ENCODE measurements at places on chromosomes 7 and 10.

- DNase-seq: no peak
Measured at GRCh38 chr10:127080317-127080716, 116.1 kb downstream of the INSYN2A start.

GRCh38 chr10:51709324-51709972 lies 10.1 kb upstream of the CSTF2T start:
- no peak for DNase-seq

GRCh38 chr7:146291900-146292299 lies 175.3 kb downstream of the CNTNAP2 start:
- DNase-seq: no peak

DNA sequence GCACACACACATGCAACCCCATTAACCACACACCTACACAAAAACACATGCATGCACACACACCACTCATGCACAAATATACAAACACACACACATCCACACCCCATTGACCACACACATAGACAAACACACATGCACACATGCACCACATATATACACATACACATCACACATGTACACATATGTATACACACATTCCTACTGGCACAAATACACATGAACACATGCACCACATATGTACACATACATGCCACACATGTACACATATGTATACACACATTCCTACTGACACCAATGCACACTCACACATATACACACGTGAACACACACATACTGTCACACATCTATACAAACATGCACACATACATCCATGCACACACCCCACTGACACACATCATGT lies 212.5 kb upstream of the PPP2R2D start:
- DNase-seq: no peak

DNA sequence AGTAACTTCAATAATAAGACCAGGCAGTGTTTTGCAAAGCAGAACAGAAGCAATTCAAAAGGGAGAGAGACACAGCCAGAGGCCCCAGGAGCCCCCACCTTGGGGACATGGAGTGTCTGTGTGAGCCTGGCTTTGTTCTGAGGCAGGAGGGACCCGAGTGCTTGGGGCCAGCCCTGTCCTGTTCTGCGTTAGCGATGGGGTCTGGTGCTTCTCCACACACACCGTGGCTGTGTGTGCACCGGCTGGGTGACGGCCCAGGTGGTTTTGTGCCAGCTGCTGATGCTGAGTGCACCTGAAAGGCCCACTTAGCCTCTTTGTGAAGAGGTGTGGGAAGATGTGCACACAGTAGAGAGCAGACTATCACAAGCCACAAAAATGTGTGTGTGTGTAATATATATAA lies 468.9 kb downstream of the DNAJB6 start:
- no peak for DNase-seq

GRCh38 chr10:74892839-74893238 lies 66.4 kb downstream of the KAT6B start:
- no peak for DNase-seq

GRCh38 chr10:101492205-101492604 lies 95.9 kb downstream of the POLL start:
- DNase-seq: no peak

DNA sequence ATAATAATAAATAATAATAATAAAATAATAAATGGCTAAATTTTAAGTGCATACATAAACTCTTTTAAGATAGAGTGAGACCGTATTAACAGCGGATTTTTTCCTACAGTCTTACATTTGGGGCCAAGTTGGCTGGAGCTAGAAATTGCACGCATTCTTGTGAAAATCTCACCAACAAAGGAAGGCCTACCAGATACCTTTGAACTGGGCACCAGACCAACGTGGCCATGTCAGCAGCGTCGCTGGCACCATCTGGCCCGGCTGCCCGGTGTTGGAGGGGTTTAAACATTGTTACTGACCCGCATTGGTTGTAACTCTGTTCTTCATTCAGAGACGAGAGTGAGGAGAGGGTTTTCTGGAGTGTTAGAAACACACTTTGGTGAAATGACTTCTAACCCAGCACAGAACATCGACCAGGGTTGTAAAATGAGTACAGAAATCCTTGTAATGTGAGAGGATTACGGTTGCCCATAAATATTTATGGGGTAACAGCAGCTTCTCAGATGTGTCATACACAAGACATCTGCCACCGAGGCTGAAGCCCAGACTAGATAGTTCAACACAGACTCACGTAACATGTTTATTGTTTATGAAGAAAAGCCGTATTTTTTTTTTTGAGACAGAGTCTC lies 34.6 kb upstream of the UNCX start:
- DNase-seq: no peak

DNA sequence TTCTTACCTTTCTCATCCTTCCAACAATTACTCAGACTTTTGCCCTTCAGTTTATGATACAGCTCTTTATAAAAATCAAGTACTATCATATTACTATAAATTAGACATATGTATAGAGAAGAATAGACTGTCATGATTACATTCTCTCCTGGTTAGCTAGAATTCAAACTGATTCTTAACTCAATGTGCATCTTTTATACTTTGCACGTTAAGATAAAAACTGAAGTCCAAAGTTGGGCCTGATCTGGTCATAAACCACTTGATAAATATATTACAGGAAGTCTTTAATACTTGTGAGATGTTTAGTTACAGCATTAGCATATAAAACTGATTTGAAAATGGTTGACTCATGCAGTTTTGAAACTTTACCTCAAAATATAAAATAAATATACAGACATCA lies 2.6 kb downstream of the AGR3 start:
- no peak for DNase-seq

DNA sequence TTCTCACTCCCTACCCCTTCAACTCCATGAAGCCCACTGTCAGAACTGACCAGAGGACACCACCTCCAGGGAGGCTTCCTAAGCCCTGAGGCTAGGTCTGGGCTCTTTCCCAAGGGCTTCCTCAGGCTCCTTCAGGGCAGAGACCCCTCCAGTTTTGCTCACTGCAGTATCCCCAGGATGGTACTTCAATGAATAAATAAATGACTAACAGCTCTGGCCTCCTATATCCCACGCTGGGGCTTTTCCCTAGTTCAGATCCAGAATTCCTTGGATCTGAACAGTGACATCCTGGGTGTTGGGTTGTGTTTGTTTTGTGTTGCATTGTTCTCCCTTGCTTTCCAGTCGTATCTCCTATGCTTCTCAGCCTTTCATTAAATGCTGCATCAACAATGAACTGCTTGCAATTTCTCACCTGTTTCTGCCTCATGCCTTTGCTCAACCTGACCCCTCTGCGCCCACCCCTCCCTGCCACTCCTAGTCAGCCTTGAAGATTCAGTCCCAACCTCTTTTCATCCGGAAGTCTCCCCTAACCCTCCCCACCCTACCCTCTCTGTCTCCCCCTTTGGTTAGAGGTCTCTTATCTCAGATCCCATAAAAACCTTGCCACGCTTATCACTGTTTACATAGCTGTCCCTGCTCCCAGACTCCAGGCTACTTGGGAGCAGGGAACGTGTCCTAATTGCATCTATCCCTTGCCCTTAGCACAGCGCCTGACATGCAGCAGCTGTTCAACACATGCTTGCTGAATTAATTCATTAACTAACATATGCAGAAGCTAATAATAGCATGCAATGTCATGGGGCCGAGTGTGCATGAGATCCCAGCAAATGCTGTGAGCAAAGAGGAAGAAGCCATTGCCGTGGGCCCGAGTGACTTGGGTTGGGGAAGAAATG lies 41.7 kb downstream of the PPP1R3C start:
- DNase-seq: no peak

DNA sequence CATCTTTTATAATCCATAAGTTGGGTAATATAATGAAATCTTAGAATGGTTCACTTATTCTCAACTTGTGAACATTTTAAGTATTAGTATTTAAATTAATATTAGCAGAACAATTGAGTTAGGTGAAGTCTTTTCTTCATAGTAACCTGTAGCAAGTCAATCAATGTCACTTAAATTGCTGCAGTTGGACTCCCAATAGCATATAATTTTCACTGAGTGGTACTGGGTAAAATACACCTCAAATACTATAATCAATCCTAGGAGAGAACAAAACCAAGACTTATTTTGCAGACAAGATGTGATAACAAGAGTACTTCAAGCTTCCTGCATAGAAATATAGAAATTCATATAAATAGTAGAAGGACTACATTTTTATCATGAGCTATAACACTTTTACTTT lies 677.9 kb upstream of the LRRN3 start:
- DNase-seq: no peak

DNA sequence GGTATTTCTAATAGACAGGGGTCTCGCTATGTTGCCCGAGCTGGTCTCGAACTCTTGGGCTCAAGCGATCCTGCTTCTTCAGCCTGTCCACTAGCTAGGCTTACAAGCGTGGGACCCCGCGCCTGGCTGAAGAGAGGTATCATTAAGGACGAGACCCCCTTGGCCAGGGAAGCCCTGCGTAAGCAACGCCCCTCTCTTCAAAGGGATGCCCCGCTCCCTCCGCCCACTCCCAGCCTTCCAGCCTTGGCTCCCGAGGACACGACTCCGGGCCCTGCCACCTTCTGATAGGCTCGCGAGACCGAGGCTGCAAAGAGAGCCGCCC lies 220 bp upstream of the ZKSCAN5 start:
- DNase-seq: no peak

- no peak for DNase-seq
Measured at GRCh38 chr10:71713135-71714030, 6.2 kb downstream of the C10orf105 start.

All from stimulated activated CD4-positive, alpha-beta T cell treated with anti-CD3 and anti-CD28 coated beads, Interleukin-1b, Interleukin-23, amount 100 ng/mL, for 1 hour (primary cell).